ENCODE measurements at places on chromosomes 4 and X.

GRCh38 chr4:144288011-144288903 lies 147.7 kb upstream of the GYPA start:
- no peak overlapping the region for H3K27ac ChIP-seq
- no peaks in the 10 kb centered on the region for H3K36me3 ChIP-seq
- H3K27me3 ChIP-seq: no peaks in the 10 kb centered on the region
- DNase-seq: no peak
- no peaks in the 10 kb centered on the region for H3K4me1 ChIP-seq

DNA sequence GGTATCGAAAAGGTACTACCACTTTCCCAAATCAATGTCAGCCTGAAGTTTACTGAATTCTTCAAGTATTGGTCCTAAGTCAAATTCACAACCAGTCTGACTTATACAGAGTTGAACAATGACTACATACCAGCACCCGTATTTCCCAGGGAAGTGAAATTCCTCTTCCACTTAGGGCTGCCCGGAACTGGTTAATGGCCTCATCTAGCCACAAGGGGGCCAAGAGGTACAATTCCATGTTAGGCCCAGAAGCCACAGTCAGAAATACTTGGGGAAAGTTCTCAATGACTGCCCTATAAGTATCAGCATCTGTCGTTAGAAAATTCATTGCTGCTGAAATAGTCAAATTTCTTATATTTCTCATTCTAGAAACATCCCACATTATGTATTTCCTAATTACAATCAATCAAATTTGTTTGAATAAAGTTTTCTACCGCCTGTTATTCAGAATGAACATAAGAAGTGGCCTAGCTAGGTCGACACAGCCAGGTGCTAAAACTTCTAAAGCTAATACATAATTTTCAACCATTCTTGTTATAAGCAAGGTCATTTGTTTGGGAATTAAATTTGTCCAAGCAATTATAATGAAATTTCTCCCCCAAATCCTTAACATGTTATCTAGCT lies 5.6 kb upstream of the PCDH7 start:
- peaks cover 26% of the 10 kb centered on the region for H3K27me3 ChIP-seq
- no peaks in the 10 kb centered on the region for H3K36me3 ChIP-seq
- DNase-seq: peak; percentile 62
- H3K4me1 ChIP-seq: peaks cover 25% of the 10 kb centered on the region
- H3K4me3 ChIP-seq: no peak overlapping the region
- no peak overlapping the region for H3K27ac ChIP-seq

DNA sequence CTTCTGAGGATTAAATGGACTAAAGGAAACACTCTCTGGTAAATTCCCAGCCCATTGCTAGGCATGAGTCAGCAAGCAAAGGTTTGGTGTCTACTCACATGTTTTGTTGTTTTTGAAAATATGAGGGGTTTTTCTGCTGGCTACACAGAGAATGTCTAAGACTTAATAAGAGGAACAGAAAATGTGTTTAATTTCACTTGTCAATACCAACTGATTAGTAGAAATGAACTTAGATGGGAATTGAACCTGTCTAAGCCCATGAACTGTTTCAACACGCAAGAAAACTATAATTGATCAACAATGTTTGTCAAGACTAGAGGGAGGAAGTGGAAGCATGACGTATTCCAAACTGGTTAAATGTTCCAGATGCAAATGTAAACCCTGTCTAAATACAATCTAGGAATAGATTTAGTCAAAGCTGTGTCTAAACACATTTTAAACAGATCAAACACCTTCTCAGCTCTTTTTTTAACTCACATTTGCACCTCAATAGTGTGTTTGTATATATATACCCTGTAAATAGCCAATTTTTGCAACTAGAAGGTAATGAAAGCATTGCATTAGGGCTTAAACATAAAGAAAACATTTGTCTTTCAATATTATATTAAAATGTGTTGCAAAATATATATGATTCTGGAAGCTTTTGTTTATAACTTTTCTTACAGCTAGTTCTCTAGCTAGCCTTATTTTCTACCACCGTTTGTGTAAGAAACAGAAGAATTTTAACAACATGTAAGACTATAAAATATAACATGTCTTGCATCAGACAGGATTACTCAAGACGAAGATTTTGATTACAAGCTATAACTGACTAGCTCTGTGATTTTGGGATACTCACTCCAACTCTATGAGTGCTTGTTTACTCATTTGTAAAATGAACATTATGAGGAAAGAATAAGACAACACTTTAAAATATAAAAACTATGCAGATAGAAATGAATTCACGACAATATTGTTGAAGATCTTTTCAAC lies 607.8 kb downstream of the FSTL5 start:
- H3K27me3 ChIP-seq: no peaks in the 10 kb centered on the region
- H3K27ac ChIP-seq: no peak overlapping the region
- H3K4me3 ChIP-seq: no peak overlapping the region
- H3K4me1 ChIP-seq: no peaks in the 10 kb centered on the region
- DNase-seq: peak; percentile 32
- H3K36me3 ChIP-seq: no peaks in the 10 kb centered on the region

GRCh38 chrX:113001836-113002235 lies 161.2 kb upstream of the AMOT start:
- no peaks in the 10 kb centered on the region for H3K27me3 ChIP-seq
- no peak overlapping the region for H3K27ac ChIP-seq
- no peaks in the 10 kb centered on the region for H3K4me1 ChIP-seq
- no peak overlapping the region for H3K4me3 ChIP-seq
- no peak for DNase-seq

DNA sequence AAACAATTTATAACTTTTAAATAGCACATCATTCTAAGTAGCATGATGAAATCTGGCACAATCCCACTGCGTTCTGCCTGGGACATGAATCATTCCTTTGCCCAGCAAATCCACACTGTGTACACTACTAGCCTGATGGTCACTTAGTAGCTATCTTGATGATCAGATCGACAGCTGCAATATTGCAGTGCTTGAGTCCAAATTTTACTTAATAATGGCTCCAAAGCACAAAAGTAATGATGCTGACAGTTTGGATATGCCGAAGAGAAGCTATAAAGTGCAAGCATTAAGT lies 86.6 kb upstream of the NPNT start:
- no peaks in the 10 kb centered on the region for H3K27me3 ChIP-seq
- no peak overlapping the region for H3K27ac ChIP-seq
- DNase-seq: no peak
- no peaks in the 10 kb centered on the region for H3K4me1 ChIP-seq

DNA sequence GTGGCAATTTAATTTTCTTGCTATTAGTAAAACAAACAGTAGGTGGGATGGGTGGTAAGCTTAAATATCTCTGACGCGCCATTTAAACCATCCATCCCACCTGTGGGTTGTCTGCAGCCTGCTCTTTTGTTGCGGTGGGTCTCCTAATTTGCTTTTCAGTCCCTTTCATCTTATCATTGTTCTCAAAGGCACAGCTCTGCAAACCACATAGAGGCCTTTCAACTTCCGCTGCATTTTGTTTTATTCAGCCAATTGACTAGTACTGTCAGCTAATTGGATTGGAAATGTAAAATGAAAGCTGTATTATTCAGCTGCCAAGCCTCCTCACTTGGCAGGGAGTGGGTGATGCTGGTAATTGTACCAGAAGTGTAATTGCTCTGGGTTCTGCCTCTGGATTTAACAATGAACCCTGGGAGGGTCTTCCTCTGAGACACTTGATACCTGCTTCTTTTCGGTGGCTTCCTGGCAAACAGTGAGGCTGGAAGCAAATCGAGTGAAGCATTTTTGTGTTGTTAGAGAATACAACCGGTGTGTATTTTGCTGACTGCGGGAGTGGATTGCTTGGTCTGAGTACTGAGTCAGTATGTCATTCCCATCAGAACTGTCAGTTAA lies 165.6 kb downstream of the FRAS1 start:
- no peak overlapping the region for H3K4me3 ChIP-seq
- no peak overlapping the region for H3K27ac ChIP-seq
- DNase-seq: no peak
- no peaks in the 10 kb centered on the region for H3K36me3 ChIP-seq
- no peaks in the 10 kb centered on the region for H3K27me3 ChIP-seq

DNA sequence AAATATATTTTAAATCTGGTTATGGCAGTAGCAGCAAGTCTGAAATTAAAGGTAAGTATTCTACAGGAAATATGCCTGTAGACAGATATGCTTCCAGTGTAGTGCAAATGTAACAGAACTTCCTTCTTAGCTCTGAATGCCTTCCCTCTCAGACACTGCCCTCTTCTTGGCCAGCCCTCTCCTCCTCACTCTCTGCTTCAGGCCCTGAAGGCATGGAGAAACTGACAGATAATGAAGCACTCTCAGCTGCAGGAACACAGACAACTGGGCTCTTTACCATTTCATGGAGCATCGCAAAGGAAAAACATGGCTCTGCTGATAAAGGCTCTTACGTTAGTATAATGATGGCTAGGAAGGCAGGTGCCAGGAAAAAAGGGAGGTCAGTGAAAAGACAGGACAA lies 431.5 kb upstream of the RASGEF1B start:
- DNase-seq: no peak
- H3K27me3 ChIP-seq: no peaks in the 10 kb centered on the region
- H3K4me1 ChIP-seq: peaks cover 8% of the 10 kb centered on the region
- no peak overlapping the region for H3K27ac ChIP-seq
- H3K36me3 ChIP-seq: no peaks in the 10 kb centered on the region
- H3K4me3 ChIP-seq: no peak overlapping the region

DNA sequence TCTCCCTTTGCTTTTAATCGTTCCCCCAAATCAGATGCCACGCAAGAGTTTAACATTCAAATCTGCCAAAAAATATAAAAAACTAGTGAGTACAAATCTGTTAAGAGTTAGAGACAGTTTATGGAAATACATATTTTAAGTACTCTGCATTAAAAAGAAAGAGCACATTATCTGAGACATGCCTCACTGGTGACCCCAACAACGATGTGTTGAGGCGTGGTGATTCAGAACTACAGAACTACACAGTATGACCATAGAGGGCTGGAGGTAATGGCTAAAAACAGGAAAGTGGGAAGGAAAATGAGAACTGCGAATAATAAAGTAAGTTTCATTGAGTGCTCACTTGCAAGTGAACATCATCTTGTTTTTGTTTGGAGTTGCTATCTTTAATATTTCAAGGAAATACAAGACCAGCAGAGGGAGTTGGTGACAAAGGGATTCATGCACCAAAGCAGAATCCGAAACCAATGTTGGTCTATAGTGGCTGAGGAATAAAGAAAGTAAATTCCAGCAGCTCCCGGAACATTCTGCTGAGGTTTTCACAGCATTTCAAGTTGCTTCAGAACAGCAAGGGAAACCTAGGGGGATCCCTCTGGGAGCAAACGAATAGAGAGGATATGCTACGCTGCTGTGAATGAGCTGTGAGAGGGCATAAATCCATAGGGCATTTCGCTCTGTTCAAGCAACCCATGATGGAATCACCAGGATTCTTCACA lies 92.2 kb downstream of the DCHS2 start:
- no peaks in the 10 kb centered on the region for H3K4me1 ChIP-seq
- H3K27me3 ChIP-seq: peaks cover 2% of the 10 kb centered on the region
- DNase-seq: peak; percentile 37
- H3K36me3 ChIP-seq: no peaks in the 10 kb centered on the region
- H3K4me3 ChIP-seq: no peak overlapping the region

DNA sequence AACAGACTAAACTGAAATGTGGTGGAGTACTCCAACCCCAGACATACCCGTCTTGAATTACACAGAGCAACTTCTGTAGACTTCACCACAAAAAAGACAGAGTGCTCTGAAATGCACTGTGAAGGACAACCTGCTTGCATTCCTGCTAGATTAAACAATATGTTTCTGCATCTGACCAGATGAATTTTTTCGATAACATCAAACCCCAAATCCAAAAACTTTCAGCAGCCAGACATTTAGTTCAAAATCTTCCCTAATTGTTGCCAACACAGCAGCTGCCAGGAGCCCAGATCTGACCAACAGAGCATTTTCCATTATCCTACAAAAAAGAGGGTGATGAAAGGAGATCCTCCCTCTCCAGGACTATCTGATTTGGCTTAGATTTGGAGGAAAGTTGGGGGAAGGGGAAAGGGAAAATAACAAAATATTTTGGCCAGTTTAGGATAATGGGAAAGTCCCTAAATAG lies 356.5 kb downstream of the PDGFC start:
- no peaks in the 10 kb centered on the region for H3K36me3 ChIP-seq
- no peaks in the 10 kb centered on the region for H3K27me3 ChIP-seq
- H3K4me1 ChIP-seq: no peaks in the 10 kb centered on the region
- DNase-seq: no peak
- H3K27ac ChIP-seq: no peak overlapping the region

DNA sequence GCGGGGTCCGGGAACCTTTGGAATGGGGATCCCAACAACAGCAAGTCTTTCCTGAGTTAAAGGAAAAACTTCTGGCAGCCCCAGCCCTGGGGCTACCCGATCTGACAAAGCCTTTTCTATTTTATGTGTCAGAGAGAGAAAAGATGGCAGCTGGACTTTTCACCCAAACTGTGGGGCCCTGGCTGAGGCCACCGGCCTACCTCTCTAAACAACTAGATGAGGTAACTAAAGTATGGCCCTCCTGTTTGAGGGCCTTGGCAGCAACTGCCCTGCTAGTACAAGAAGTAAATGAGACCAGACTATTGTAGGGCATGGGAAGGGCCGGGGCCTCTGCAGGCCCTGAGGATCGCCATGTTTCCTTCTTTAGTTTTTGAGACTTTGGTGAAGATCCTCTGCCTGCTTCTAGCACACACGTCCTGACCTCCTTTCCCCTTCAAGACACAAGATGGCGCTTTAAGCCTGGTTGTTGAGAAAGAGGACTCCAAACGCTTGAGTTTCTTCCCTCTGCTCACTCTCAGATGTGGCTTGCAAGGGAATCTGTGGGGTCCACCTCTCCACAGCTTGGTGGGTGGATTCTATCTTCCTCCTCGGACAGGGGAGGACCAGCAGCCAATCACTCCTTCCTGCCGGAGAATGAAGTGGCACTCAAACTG lies 18.5 kb upstream of the DRD5 start:
- H3K36me3 ChIP-seq: no peaks in the 10 kb centered on the region
- H3K27ac ChIP-seq: no peak overlapping the region
- no peaks in the 10 kb centered on the region for H3K4me1 ChIP-seq
- DNase-seq: peak; percentile 67

DNA sequence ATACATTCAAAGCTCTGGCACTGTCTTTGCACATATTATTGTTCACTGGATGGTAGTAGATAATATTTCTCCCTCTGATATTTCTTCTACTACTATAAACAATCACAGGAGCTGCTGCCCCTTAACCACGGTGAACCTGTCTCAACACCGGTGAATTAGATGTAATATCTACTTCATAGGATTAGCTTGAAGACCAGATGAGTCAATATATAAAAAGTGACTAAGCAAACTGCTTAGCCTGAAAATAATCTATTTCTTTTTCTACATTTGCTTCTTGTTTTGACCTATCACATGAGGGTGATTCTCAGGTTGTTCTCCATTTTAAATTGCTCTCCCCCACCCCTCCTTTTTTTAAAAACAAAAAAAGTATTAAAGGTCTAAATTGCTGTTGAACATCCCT lies 645.5 kb downstream of the ANKRD50 start:
- DNase-seq: no peak
- H3K4me3 ChIP-seq: no peak overlapping the region
- H3K27me3 ChIP-seq: no peaks in the 10 kb centered on the region
- H3K27ac ChIP-seq: no peak overlapping the region
- H3K36me3 ChIP-seq: no peaks in the 10 kb centered on the region
- no peaks in the 10 kb centered on the region for H3K4me1 ChIP-seq

Data from common myeloid progenitor, CD34-positive (primary cell).